Endodermal cell (in vitro differentiated cells): ENCODE measurements at places on chromosomes 11 and 22. TPM values are rescaled to one million over a fixed set of nuclear protein-coding genes. Genes with fewer than 3 reads are reported as not detected.

- peaks cover 3% of the 10 kb centered on the region for H3K4me1 ChIP-seq
- no peak overlapping the region for H3K27ac ChIP-seq
- H3K36me3 ChIP-seq, result no peaks in the 10 kb centered on the region
- DNase-seq, result no peak
- no peak overlapping the region for H3K4me3 ChIP-seq
Measured at GRCh38 chr11:69821511-69822040, 2.4 kb upstream of the FGF3 start.

- H3K27me3 ChIP-seq, result peaks cover 4% of the 10 kb centered on the region
- H3K36me3 ChIP-seq, result no peaks in the 10 kb centered on the region
- H3K4me3 ChIP-seq, result no peak overlapping the region
Measured at GRCh38 chr11:27904358-27905055, 203.4 kb downstream of the KIF18A start.

DNA sequence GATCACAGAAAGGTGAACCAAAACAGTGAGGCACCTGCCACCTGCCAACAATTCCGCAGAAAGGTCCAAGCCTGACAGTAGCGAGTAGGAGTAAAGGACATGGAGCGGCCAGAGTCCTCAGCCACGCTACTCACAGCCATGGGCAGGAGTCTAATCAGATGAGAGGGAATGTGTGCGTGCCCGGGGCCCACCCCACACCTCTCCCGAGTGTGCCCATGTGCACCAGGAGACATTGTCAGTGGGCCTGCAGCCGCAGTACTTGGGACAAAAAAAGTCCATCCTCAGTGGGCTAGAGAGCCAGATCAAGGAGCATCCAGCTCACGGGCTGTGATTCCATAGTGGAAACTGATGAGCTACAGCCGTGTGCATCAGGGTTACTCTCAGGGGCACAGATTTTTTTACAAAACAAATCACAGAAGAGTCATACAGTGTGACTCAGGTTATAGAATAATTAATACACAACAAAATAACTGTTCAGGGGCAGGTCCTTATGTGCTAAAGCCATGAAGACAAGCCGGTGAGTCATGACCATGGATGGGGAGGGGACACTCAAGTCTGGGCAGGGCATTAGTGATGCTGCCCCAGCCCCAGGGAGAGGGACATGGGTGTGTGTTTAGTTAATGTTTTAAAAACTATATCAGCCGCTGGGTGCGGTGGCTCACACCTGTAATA is 12.0 kb downstream of the SART1 start:
- H3K27ac ChIP-seq, result no peak overlapping the region
- no peak for DNase-seq
- no peak overlapping the region for H3K4me3 ChIP-seq

- H3K4me1 ChIP-seq, result no peaks in the 10 kb centered on the region
- H3K27me3 ChIP-seq, result no peaks in the 10 kb centered on the region
- H3K27ac ChIP-seq, result no peak overlapping the region
- peak overlapping the region; percentile 72 for H3K4me3 ChIP-seq
- peaks cover 97% of the 10 kb centered on the region for H3K36me3 ChIP-seq
- DNase-seq, result no peak
Measured at GRCh38 chr11:74866557-74866956, 82.3 kb downstream of the XRRA1 start.

GRCh38 chr11:109970516-109971183 is 122.5 kb upstream of the ZC3H12C start:
- H3K4me1 ChIP-seq, result no peaks in the 10 kb centered on the region
- no peak overlapping the region for H3K4me3 ChIP-seq
- no peak for DNase-seq
- no peaks in the 10 kb centered on the region for H3K36me3 ChIP-seq
- H3K27me3 ChIP-seq, result no peaks in the 10 kb centered on the region
- H3K27ac ChIP-seq, result no peak overlapping the region

DNA sequence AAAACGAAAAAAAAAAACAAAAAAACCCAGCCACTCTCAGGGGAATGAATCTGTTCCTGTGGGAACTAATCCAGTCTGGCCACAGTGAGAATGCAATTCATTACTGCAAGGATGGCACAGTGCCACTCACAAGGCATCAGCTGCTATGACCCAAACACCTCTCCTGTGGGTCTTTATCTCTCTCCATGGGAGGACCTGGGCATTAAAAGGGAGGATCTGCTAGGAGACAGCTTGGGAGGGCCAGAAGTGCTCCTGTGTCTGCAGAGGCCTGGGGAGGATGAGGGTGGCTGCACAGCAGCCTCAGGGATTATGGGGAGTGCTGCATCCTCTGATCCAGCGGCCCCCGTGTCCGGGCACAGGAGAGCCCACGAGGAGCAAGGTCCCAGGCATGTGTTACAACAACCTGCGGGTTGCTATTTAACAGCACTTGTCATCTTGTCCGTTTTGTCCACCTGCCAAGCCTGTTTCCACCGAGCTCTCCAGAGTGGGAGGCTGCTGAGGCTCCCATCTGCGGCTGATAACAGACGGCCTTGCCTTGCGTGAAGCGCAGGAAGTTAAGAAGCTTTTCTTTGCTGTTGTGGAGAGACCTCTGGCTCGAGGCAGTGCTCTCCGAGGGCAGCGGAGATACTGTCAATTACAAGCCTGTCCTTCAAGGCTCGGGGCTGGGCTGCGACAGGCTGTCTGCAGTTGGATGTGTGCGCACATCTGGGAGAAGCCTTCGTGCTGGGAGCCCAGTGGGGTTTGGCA is 97.7 kb downstream of the NXPE2 start:
- no peak for DNase-seq
- H3K4me3 ChIP-seq, result no peak overlapping the region
- peaks cover 28% of the 10 kb centered on the region for H3K27me3 ChIP-seq
- H3K4me1 ChIP-seq, result peaks cover 13% of the 10 kb centered on the region

DNA sequence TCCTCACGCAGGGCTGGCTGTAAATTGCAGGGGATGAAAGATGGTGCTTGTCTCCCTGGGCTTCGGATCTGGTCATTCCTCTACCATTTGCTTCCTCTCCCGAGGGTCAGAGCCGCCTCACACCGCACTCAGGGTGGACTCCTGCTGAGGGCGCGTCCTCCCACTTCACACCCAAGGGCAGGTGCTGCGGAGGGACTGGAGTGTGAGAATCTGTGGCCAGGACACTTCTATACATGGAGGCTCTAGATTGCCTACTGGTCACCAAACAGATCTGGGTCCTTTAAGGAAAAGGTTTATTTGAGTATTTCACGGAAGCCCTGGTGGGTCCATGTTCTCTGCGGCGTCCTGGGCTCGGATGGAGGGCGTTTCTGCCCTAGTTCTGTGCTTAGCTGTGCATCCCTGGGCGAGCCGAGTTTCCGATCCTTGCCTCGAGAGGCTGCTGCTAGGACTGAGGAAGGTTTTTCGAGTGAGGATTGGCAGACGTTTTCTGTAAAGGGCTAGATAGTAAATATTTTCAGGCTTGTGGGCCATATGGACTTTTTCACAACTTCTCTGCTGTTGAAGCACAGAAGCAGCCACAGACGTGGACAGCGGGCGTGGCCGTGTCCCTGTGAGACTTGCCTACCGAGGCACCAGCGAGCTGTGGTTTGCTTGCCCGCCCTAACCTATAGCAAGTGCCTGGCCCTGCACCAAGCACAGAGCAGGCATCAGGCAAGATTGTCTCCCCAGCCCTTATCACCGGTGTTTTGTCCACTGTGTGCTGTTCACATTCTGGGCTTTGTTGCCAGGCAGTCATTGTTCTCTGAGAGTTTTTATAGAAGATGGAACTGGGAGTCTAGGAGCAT is 279.0 kb downstream of the TBC1D22A start:
- H3K27me3 ChIP-seq, result no peaks in the 10 kb centered on the region
- no peak overlapping the region for H3K27ac ChIP-seq
- H3K4me3 ChIP-seq, result no peak overlapping the region
- no peak for DNase-seq
- no peaks in the 10 kb centered on the region for H3K36me3 ChIP-seq

- H3K27me3 ChIP-seq, result no peaks in the 10 kb centered on the region
- no peaks in the 10 kb centered on the region for H3K36me3 ChIP-seq
- no peak overlapping the region for H3K4me3 ChIP-seq
- H3K4me1 ChIP-seq, result no peaks in the 10 kb centered on the region
- DNase-seq, result no peak
- H3K27ac ChIP-seq, result no peak overlapping the region
Measured at GRCh38 chr11:58027341-58027740, 3.4 kb upstream of the OR6Q1 start.

GRCh38 chr11:11237070-11237832 is 115.8 kb downstream of the CSNK2A3 start:
- no peak overlapping the region for H3K27ac ChIP-seq
- no peaks in the 10 kb centered on the region for H3K36me3 ChIP-seq
- no peak for DNase-seq
- H3K4me3 ChIP-seq, result no peak overlapping the region
- H3K4me1 ChIP-seq, result no peaks in the 10 kb centered on the region

- no peaks in the 10 kb centered on the region for H3K4me1 ChIP-seq
- H3K36me3 ChIP-seq, result no peaks in the 10 kb centered on the region
- no peak overlapping the region for H3K4me3 ChIP-seq
- no peaks in the 10 kb centered on the region for H3K27me3 ChIP-seq
- no peak for DNase-seq
Measured at GRCh38 chr11:87190071-87190470, 152.3 kb downstream of the TMEM135 start.

GRCh38 chr11:27913650-27914049 is 194.3 kb downstream of the KIF18A start:
- no peak overlapping the region for H3K4me3 ChIP-seq
- H3K36me3 ChIP-seq, result no peaks in the 10 kb centered on the region

DNA sequence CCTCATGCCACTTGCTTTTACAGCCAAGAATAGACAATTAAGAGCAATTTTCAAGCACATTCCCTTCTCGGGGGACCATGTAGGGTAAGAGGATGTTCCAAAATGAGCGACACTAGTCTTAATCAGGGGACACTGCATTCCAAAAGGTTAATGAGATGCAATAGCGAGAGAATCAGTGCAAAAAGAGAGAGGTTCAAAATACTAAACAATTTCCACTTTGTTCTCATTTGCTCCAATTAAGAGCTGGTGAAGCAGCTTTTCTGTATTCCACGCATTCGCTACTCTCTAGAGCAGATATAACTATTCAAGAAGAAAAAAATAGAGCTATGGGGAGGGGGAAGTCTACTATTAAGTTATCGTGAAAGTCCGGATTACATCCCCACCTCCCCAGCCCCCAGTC is 811 bp downstream of the LRRC4C start:
- peak; percentile 46 for DNase-seq
- no peaks in the 10 kb centered on the region for H3K27me3 ChIP-seq
- H3K4me1 ChIP-seq, result no peaks in the 10 kb centered on the region
- no peaks in the 10 kb centered on the region for H3K36me3 ChIP-seq

GRCh38 chr11:17547932-17548331 is 873 bp downstream of the OTOG start:
- DNase-seq, result peak; percentile 73
- peaks cover 13% of the 10 kb centered on the region for H3K27me3 ChIP-seq
- no peaks in the 10 kb centered on the region for H3K4me1 ChIP-seq
- H3K4me3 ChIP-seq, result no peak overlapping the region

GRCh38 chr22:38951734-38952133 is 5.7 kb upstream of the APOBEC3A start:
- DNase-seq, result no peak
- H3K27ac ChIP-seq, result no peak overlapping the region
- H3K36me3 ChIP-seq, result no peaks in the 10 kb centered on the region
- no peak overlapping the region for H3K4me3 ChIP-seq

GRCh38 chr11:9047964-9048523 is 43.4 kb downstream of the SCUBE2 start:
- no peaks in the 10 kb centered on the region for H3K27me3 ChIP-seq
- no peak overlapping the region for H3K27ac ChIP-seq
- no peaks in the 10 kb centered on the region for H3K36me3 ChIP-seq
- H3K4me1 ChIP-seq, result no peaks in the 10 kb centered on the region
- H3K4me3 ChIP-seq, result no peak overlapping the region

GRCh38 chr22:21449531-21450319 is 17.5 kb upstream of the TMEM191C start:
- no peaks in the 10 kb centered on the region for H3K27me3 ChIP-seq
- no peaks in the 10 kb centered on the region for H3K4me1 ChIP-seq
- no peak overlapping the region for H3K27ac ChIP-seq
- no peak overlapping the region for H3K4me3 ChIP-seq
- H3K36me3 ChIP-seq, result peaks cover 23% of the 10 kb centered on the region

DNA sequence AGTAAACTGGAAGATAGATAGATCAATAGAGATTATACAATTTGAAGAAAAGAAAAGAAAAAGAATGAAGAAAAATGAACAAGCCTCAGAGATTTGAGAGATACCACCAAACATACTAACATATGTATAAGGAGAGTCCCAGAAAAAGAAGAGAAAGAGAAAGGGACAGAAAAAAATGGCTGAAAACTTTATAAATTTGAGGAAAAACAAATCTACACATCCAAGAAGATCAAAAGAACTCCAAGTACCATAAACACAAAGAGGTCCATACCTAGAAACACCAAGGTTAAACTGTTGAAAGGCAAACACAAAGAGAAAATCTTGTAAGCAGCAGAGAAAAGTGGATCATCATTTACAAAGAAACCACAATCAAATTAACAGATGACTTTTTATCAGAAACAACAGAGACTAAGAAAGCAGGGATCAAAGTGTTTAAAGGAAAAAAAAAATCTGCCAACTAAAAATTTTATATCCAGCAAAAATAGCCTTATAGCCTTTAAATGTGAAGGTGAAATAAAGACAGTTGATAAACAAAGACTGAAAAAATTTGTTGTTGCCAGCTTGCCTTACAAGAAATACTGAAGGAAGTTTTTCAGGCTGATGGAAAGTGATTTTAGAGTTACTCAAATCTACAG is 11.8 kb upstream of the AKIP1 start:
- DNase-seq, result no peak
- H3K4me1 ChIP-seq, result no peaks in the 10 kb centered on the region
- no peaks in the 10 kb centered on the region for H3K36me3 ChIP-seq
- H3K4me3 ChIP-seq, result no peak overlapping the region

DNA sequence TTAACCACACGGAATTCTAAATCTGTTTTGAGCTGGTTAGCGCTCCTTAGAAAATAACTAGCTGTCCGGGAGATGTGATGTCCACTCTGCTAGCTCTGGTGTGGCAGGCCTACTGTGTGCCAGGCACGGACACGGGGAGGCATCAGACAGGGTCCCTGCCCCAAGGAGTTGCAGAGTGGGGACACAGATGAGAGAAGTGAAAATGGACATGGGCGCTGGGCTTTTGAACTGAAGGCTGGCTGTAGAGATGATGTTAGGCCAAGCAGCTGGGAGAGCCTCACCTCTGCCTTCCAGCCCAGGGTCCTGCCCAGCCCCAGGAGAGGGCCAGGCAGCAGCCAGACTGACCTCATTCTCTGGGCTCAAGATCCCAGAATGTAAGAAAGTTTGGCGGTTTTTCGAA is 368.6 kb downstream of the CTTN start:
- H3K4me1 ChIP-seq, result no peaks in the 10 kb centered on the region
- no peak overlapping the region for H3K27ac ChIP-seq
- H3K4me3 ChIP-seq, result no peak overlapping the region

Gene PTPN5
- total RNA-seq, result 23.0 and 27.6 TPM in 2 replicates

Gene POLR2L
- total RNA-seq, result 139 and 142 TPM in 2 replicates

Gene MRGPRX3
- not detected in 3 replicates for total RNA-seq

Gene C11orf86
- not detected in 2 replicates for total RNA-seq

Gene OR1S1
- not detected in 2 replicates for total RNA-seq

Gene IL18
- total RNA-seq, result 0.23 TPM in 1 of 2 replicates, not detected in the other

Gene TMPRSS4
- total RNA-seq, result not detected in 2 replicates

Gene RNF26
- total RNA-seq, result 43.1 to 82.7 TPM (median 76.3 TPM) in 3 replicates

Gene TSSK2
- not detected in 3 replicates for total RNA-seq

Gene SLC22A9
- total RNA-seq, result not detected in 2 replicates

Gene PTGDR2
- total RNA-seq, result 0.15 TPM in 1 of 3 replicates, not detected in the others

Gene NECTIN1
- 43.9 and 45.3 TPM in 2 replicates for total RNA-seq

Gene SLC37A4
- 44.7 to 85.1 TPM (median 75.3 TPM) in 3 replicates for total RNA-seq
